AML-193 (cell line): ENCODE measurements at places on chromosomes 12 and 14.

- DNase-seq = no peak
Observed at GRCh38 chr14:89575386-89576061, 158.5 kb upstream of the FOXN3 start.

- DNase-seq = no peak
Observed at GRCh38 chr14:59189091-59189785, 771 bp downstream of the DAAM1 start.

DNA sequence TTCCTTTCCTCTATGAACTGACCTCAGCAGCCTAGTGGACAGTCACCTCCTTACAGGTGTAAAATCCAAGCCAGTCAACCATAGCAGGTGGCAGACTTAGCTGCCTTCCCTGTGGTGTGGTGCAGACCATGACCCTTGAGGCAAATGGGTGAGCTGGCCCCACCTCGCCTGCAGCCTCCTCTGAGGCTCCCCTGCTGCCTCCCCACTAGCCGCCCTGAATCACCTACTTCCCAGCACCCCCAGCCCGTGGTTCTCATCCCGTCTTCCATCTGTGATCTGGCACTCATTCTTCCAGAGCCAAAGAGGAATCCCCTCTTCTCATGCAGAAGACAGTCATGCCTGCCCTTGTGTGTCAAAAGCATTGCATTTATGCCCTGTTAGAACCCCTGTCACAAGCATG lies 34.4 kb upstream of the TSPAN9 start:
- DNase-seq = no peak

GRCh38 chr12:53937099-53937498 lies 1.5 kb upstream of the HOXC13 start:
- no peak for DNase-seq

DNA sequence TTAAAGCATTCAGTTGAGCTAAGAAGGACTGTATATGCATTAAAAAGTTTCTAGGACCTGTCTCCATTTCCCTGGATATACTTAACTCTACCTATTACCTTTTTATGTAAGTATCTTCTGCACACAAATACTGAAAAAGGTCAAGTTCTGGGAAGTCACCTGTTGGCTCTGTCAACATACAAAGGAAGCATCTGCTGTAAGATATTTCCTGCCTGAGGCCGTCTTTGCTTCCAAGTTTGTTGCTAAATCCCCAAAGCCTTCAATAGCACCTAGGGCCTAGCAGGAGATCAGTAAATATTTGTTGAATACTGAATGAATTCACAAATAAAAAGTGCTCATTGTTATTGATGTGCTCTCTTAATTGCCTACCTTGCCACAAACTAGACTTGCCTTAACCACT lies 188.4 kb downstream of the DUSP6 start:
- peak; percentile 2 for DNase-seq

DNA sequence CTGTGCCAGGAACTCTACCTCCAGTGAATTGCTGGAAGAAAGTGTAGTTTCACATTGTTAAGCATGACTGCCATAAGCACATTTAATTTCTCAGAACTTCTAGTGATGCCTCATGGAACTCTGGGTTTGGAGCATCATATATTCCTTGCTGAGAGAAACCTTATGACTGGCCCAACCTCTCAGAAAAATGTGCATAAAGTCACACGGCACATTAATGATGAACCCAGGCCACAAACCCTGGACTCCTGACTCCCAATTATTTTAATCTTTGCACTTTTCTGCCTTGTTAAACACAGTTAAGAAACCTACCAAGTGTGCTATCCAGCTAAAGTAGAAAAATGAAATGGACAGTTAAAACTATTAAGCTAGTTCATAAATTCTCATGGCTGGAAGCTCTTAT lies 5.6 kb downstream of the TCP11L2 start:
- DNase-seq = no peak

- DNase-seq = no peak
Observed at GRCh38 chr12:106115440-106115839, 23.3 kb downstream of the NUAK1 start.

DNA sequence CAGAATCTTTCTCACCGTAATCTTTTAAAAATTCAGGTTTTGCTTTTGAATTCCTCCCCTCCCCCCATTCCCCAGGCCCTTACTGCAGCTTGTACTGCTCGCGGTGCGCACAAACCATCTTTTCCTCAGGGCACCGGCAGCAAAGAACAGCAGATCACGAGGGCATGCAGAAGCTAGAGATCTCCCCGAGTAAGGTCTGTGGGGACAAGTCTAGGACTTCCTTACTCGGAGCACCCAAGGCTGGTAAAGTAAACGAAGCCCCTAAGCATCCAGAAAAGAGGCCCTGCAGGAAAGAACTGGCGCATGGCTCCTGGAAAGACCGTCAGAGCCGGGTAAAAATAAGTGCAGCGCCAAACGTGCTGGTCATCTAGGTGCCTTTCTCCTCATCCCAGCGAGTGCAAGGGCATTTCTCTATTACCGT lies 727 bp downstream of the LDHB start:
- DNase-seq = peak; percentile 60

DNA sequence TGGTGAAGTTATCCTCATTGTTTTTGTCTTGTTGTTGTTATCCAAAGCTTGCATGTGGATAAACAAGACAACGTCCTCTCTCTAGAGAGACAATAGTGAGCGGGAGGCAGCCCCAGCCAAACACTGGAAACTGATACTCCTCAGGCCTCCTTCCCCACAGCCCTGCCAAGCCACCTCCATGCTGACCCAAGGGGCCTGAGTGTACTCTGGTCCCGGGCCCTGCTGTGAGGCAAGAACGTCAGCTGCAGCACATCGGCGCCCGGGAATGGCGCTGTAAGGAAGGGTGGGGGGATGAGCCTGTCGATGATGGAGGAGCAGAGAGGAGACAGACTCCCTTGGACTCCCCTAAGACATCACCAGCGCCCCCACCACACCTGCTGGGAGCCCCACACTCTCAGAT lies 83.6 kb downstream of the ANO2 start:
- no peak for DNase-seq

- peak; percentile 39 for DNase-seq
Observed at GRCh38 chr14:82710267-82710841, 1176.7 kb upstream of the SEL1L start.

GRCh38 chr14:74608959-74609611 lies 3.0 kb downstream of the LTBP2 start:
- peak; percentile 70 for DNase-seq

DNA sequence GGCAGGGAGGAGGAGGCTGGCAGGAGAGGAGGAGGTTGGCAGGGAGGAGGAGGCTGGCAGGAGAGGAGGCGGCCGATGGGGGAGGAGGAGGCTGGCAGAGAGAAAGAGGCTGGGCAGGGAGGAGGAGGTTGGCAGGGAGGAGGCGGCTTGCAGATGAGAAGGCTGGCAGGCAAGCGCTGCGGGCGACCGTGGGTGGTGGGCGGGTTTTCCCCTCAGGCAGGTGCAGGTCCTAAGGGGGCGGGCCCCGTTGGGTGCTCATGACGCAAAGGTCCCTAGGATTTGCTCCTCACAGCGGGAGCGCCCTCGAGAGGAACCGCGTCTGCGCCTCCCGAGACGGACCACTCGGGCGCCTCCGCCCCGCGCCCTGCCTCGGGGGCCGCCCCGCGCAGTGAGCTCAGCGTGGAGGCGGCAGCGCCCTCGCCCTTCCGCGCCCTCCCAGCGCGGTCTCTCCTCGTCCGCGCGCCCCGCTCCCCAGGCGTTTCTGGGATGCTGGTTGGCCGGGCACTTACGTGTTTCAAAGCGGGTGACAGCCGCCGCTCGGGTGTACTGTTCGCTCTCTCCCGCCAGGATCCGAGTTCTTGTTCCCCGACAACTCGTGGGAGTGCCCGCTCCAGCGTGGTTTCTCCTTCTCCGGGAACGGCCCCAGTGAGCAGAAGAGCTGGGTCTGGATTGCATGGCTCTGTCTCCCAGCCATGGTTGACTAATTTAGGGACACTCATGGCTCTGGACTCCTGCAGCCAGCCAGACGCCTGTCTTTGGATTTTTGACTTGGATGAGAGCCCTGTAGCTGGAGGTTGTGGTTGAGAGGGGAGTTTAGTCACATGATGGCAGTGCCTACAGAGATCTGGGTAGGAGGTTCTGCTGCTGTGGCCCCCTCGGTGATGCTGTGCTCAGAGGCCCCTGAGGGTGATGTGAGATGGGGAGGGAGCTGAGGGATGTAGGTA lies 64.1 kb upstream of the PPP4R3A start:
- no peak for DNase-seq

GRCh38 chr14:96398921-96399320 lies 7.0 kb downstream of the AK7 start:
- no peak for DNase-seq

DNA sequence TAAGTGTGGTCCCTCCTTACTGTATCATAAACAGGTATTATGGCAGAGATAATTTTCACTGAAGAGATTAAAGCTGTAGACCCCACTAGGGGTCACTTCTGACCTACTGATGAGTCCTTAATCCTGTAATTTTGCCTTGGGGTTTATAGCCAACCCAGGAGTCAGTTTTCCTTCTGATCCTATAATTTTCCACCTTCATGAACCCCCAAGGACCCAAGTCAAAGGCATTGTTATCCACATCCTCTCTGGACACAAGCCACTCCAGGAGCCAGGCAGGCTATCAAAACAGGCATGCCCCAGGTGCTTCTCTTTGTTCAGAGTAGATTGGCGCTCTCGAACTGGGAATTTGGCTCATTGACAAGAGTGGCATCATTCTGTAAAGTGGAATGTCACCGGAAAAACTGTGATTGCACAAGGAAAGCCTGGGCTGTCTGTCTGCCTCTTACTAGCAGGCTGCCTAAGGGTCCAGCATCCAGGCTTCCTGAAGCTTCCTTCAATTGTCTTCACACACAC lies 1523.2 kb upstream of the FLRT2 start:
- no peak for DNase-seq

GRCh38 chr12:114209861-114210260 lies 196.1 kb downstream of the TBX5 start:
- no peak for DNase-seq

DNA sequence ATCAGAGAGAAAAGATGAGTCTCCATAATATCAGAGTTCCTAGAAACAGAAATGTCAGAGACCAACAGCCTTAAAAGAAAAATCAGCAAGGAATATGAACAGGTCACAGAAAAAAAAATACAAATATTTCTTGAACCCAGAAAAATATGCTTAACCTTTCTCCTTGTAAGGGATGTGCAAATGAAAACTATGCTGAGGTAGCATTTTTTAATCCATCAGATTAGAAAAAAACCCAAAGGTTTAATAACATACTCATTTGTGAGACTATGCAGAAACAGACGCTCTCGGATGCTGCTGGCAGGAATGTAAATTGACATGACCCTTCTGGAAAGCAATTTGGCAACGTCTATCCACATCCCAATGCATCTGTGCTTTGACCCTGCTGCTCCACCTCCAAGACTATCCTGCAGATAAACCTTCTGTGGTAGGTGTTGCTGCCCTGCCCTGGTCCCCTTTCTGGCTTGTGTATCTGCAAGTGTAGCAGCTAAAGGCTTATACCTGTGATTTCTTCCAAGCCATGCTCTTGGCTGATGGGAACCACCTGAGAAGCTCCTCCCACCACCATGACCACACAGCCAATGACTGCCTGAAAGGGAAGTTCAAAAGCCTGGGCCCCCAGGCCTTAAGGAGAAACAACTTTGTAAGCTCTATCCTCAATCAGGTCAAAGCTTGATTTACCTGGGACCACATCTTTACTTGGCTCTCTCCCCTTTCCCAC lies 49.4 kb downstream of the LTBP2 start:
- DNase-seq = no peak

GRCh38 chr12:95574799-95575452 lies 23.6 kb upstream of the USP44 start:
- DNase-seq = no peak
